Cerebellar nuclear complex (tissue), 1 donor: ENCODE measurements at places on chromosomes 6 and 20.

DNA sequence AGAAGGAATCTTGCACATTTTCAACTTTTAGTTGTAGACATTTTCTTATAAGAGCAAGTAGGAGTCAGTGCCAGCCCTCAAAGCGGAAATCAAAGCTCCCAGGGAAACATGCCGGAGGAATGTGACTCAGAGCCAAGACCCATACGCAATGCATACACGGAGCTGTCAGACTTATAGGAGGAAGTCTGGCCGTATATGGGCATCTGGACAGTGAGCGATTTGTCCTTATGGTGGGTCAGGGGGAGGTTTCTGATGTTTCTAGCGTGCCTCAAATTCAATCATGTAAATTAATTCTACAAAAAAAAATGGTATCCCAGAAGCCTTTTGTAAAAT is 3.6 kb upstream of the CCN2 start:
- no peak for DNase-seq

GRCh38 chr20:39705032-39705431 is 742.9 kb downstream of the DHX35 start:
- DNase-seq: no peak

DNA sequence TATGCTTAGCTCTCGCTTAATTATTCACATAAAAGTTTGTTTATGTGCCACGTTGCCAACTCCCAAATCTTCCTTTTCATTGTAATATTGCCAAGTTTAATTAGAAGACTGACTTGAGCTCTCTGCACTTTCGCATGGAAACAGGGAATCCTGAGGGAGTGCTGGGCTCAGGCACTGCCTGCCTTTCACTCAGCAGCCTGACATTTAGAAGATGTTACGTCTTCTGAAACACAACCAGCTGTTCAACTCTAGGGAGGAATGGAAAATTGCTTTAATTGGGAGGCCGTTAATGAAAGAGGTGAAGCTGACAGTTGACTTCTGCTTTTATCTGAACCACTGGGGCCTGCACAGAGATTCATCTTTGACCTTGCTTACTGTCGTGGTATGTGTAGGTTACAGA is 77.4 kb upstream of the MTHFD1L start:
- no peak for DNase-seq

- no peak for DNase-seq
These were observed 7.4 kb upstream of the LAMA5 start for GRCh38 chr20:62374331-62375152.

DNA sequence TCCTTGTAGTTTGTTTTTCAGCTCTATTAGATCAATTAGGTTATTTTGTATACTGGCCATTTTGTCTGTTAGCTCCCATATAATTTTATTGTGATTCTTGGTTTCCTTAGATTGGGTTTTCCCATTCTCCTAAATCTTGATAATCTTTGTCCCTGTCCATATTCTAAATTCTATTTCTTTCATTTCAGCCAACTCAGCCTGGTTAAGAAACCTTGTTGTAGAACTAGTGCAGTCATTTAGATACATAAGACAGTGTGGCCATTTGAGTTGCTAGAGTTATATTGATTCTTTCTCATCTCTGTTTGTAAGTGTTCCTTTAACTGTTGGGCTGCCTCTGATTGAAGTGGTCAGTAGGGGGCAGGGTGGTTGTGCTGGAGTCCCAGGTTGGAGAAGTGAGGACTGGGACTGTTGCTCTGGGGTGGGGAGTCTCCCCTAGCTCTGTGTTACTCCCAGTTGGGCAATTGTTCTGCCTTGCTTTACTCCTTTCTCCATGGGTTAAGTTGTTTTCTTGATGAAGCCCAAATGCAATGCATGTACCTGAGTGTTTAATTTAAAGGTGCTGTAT is 98.8 kb upstream of the NRN1 start:
- no peak for DNase-seq

- no peak for DNase-seq
These were observed 72.3 kb upstream of the IFNGR1 start for GRCh38 chr6:137291441-137291840.

- no peak for DNase-seq
These were observed 99.0 kb downstream of the GMPR start for GRCh38 chr6:16337295-16337975.

DNA sequence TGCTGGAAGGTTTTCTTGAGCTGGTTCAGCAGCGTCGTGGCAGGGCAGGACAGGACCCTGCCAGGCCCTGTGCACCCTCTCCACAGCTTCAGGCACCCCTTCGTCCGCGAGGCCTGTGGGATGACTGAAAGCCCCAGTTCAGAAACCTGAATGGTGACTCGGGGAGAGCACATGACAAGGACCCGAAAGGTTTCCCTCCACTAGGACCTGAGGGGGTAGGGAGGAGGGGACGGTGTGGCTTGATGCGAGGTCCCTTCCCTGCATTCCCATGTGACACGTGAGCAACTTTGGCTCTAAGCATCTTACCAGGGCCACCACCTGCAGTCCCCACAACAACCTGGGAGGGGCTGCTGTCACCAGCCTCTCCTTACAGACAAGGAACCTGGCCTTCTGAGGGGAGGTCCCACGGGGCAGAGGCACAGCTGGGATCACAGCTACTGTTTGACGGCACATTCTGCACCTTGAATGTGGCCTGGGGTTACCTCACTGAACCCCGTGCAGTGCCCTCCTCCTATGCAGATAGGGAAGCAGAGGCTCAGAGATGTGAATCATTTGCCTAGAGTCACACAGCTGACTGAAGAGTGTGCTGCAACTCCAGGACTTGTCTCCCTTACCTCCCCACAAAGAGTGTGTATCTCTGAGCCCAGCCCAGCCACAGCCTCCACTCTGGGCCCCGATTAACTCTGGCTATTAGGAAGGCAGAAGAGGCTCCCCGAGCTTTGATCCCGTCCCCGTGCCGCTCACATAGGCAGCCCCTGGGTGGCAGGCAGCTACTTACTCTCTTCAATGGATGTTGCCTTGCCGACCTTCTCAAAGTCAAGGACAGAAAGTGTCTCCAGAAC is 84.6 kb downstream of the PTPN1 start:
- no peak for DNase-seq

DNA sequence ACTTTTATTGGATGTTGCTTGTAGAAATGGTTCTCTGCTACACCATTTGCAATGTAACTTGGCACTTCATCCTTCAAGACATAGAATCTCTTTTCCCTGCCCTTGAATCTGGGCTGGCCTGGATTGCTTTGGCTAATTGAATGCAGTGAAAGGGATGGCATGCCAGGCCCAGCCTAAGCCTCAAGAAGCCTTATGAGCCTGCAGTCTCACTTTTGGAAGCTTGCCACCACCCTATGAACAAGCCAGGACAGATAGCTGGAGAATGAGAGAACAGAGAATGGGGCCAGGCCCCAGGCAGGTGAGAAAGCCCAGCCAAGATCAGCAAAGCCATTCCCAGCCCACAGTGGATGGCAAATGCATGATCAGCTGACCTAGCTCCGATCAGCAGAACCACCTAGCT is 350.7 kb upstream of the RNF24 start:
- DNase-seq: no peak

DNA sequence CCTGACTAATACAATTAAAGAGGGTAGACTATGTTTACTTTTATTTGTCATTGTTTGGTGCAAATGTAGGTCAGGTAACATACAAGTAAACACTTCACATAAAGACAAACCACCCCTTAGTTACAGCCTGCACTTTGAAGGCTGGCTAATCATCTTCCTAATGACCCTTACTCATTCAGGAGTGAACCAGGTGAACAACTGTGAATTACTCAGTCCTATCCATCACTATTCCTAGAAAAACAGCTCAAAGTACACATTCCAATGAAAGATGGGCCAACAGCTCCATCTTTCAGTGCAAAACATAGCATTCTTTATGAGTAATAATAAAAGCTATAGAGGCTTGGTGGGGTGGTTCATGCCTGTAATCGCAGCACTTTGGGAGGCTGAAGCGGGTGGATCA is 78.2 kb downstream of the FRK start:
- no peak for DNase-seq
